ENCODE measurements at places on chromosomes 5 and 9. TPM values are rescaled to one million over a fixed set of nuclear protein-coding genes. Genes with fewer than 3 reads are reported as not detected.

GRCh38 chr5:135193213-135194125 lies 159.4 kb upstream of the PITX1 start:
- no peak overlapping the region for H3K4me3 ChIP-seq
- no peak for DNase-seq
- H3K27me3 ChIP-seq, result peaks cover 65% of the 10 kb centered on the region
- no peak overlapping the region for H3K27ac ChIP-seq

- H3K4me1 ChIP-seq, result peaks cover 16% of the 10 kb centered on the region
- H3K27ac ChIP-seq, result no peak overlapping the region
- peaks cover 1% of the 10 kb centered on the region for H3K36me3 ChIP-seq
- no peaks in the 10 kb centered on the region for H3K27me3 ChIP-seq
- H3K4me3 ChIP-seq, result no peak overlapping the region
- no peak for DNase-seq
These were observed 35.3 kb upstream of the TMED7 start for GRCh38 chr5:115661101-115661500.

DNA sequence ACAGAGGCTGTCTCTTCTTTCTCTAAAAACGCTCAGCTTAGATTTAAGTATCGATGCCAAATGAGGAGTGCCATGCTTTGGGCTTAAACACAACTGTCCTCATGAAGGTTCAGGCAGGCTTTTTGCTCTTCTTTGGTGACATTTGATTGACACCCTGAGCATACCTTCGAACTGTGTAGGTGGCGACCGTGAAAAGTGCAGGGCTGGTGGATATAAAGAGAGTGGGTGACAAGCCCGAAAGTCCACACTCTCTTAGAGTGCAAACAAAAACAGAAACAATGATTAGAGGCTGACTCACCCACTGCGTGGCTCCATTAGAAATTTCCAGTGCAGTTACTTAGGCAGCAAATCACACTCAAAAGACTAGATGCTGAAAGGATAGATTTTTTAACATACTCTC lies 141.7 kb downstream of the SYK start:
- DNase-seq, result no peak
- peaks cover 6% of the 10 kb centered on the region for H3K4me1 ChIP-seq
- H3K27ac ChIP-seq, result no peak overlapping the region
- no peaks in the 10 kb centered on the region for H3K36me3 ChIP-seq

DNA sequence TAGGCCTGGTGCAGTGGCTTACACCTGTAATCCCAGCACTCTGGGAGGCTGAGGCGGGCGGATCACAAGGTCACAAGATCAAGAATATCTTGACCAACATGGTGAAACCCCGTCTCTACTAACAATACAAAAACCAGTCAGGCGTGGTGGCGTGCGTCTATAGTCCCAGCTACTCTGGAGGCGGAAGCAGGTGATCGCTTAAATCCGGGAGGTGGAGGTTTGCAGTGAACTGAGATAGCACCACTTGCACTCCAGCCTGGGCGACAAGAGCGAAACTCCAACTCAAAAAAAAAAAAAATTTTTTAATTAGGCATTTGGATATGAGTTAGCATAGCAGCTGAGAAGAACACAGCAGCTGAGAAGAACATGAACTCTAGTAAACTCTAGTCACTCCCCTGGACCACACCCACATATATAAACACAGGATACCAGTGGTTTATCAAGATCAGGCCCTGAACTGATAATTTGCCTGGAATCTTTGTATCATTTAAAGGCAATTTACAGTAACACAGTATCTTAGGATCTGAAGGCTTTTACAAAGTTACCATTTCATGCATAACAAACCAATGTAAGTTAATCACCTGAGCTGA lies 4.6 kb upstream of the UGCG start:
- H3K36me3 ChIP-seq, result no peaks in the 10 kb centered on the region
- H3K27me3 ChIP-seq, result no peaks in the 10 kb centered on the region
- H3K27ac ChIP-seq, result no peak overlapping the region
- H3K4me3 ChIP-seq, result no peak overlapping the region
- peaks cover 6% of the 10 kb centered on the region for H3K4me1 ChIP-seq

GRCh38 chr9:90641086-90641485 lies 1.5 kb downstream of the DIRAS2 start:
- H3K27me3 ChIP-seq, result peaks cover 29% of the 10 kb centered on the region
- peaks cover 12% of the 10 kb centered on the region for H3K4me1 ChIP-seq
- no peak overlapping the region for H3K27ac ChIP-seq

GRCh38 chr5:109573766-109574165 lies 116.0 kb upstream of the MAN2A1 start:
- H3K4me1 ChIP-seq, result no peaks in the 10 kb centered on the region
- 0 out of 2 replicates have a peak, but pooled peaks cover 3% of the 10 kb centered on the region for H3K27me3 ChIP-seq
- no peak for DNase-seq
- no peak overlapping the region for H3K27ac ChIP-seq

GRCh38 chr5:158514319-158514985 lies 585.3 kb downstream of the EBF1 start:
- no peak for DNase-seq
- no peaks in the 10 kb centered on the region for H3K36me3 ChIP-seq
- peaks cover 5% of the 10 kb centered on the region for H3K4me1 ChIP-seq
- no peak overlapping the region for H3K4me3 ChIP-seq
- no peaks in the 10 kb centered on the region for H3K27me3 ChIP-seq

DNA sequence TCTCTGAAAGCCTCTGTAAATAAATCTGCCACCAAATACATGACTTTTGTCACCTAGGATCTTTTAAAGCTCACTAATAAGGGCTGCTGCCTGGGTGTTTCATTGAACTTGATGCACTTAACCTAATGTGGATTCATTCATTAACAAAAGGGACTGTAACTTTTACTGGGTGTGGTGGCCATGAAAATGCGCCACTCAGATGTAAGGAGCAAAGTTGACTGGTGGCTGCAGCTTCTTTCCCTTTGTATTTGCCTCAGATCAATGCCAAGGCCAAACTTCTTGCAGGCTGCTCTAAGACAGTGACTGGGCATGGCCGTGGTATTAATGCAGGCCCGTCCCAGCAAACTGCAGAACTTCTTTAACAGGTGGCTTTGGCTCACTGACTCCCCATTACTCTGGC lies 22.9 kb downstream of the FAM240B start:
- peaks cover 29% of the 10 kb centered on the region for H3K4me1 ChIP-seq
- H3K4me3 ChIP-seq, result no peak overlapping the region
- H3K36me3 ChIP-seq, result no peaks in the 10 kb centered on the region
- DNase-seq, result no peak
- no peak overlapping the region for H3K27ac ChIP-seq
- no peaks in the 10 kb centered on the region for H3K27me3 ChIP-seq

GRCh38 chr9:36827593-36827992 lies 206.5 kb downstream of the PAX5 start:
- H3K4me3 ChIP-seq, result no peak overlapping the region
- no peaks in the 10 kb centered on the region for H3K36me3 ChIP-seq
- no peak overlapping the region for H3K27ac ChIP-seq
- peaks cover 22% of the 10 kb centered on the region for H3K4me1 ChIP-seq
- no peaks in the 10 kb centered on the region for H3K27me3 ChIP-seq
- no peak for DNase-seq

DNA sequence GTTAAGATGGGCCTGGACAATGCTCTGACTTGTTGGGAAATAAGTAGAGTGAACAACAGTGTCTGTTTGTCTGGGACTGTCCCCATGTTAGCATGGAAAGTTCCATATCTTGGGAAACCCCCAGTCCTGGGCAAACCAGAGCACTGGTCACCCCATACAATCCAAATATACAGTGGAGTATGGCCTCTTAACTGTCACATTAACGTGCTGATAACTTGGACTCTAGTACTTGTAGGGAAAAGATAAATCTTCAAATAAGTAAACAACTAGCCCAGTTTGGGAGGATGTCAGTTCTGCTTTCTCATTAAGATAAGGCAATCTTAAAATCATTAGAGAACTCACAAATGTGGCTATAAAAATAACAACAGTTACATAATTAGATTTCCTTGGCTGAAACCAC lies 47.6 kb upstream of the JAK2 start:
- H3K4me1 ChIP-seq, result no peaks in the 10 kb centered on the region
- H3K4me3 ChIP-seq, result no peak overlapping the region
- H3K27ac ChIP-seq, result no peak overlapping the region
- H3K36me3 ChIP-seq, result no peaks in the 10 kb centered on the region
- no peak for DNase-seq
- no peaks in the 10 kb centered on the region for H3K27me3 ChIP-seq

GRCh38 chr5:55896663-55897062 lies 45.5 kb downstream of the IL31RA start:
- H3K4me1 ChIP-seq, result no peaks in the 10 kb centered on the region
- no peak for DNase-seq
- no peak overlapping the region for H3K27ac ChIP-seq
- H3K4me3 ChIP-seq, result no peak overlapping the region

- H3K27ac ChIP-seq, result no peak overlapping the region
- H3K4me1 ChIP-seq, result no peaks in the 10 kb centered on the region
- DNase-seq, result no peak
- H3K4me3 ChIP-seq, result no peak overlapping the region
These were observed 52.4 kb downstream of the HMGCR start for GRCh38 chr5:75389430-75389829.

GRCh38 chr5:93307557-93307956 lies 273.5 kb downstream of the NR2F1-AS1 start:
- H3K27ac ChIP-seq, result no peak overlapping the region
- H3K27me3 ChIP-seq, result no peaks in the 10 kb centered on the region
- H3K4me1 ChIP-seq, result peaks cover 21% of the 10 kb centered on the region
- no peaks in the 10 kb centered on the region for H3K36me3 ChIP-seq

DNA sequence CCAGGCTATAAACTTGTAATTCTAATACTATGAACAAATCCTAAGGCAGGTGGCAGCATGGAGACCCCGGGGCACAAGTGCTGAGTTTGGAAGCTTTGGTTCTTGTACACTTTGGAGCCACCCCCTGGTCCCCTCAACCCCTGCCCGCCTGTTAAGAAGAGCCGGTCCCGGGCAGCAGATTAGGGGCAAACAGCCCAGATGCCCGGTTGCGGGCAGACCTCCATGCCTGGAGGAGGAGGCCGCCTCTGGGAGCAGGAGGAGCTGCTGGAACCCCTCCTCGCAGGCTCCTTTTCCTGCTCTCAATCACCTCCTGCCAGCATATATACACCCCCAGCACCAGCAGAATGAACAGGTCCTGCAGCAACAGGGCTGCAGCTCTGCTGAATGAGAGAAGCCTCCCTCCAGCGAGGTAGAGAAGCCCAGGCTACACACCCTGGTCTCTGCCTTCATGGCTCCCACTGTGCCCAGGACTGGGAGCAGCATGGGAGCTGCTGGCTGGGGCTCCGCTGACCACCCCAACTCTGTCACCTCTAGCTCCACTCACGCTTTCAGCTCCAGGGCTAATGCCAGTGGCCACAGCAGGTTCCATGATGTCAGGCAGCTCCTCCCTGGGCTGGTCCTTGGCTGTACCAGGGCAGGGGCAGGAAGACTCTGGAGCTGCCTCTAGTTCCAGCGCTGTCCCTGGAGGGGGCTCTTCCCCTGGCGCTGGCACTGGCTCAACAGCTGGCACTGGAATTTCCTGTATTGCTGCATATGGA lies 1713.5 kb upstream of the ACO1 start:
- H3K4me3 ChIP-seq, result no peak overlapping the region
- no peak for DNase-seq
- H3K27me3 ChIP-seq, result no peaks in the 10 kb centered on the region
- no peak overlapping the region for H3K27ac ChIP-seq
- no peaks in the 10 kb centered on the region for H3K4me1 ChIP-seq

GRCh38 chr5:40481241-40481640 lies 198.5 kb upstream of the PTGER4 start:
- no peaks in the 10 kb centered on the region for H3K27me3 ChIP-seq
- no peak overlapping the region for H3K27ac ChIP-seq
- DNase-seq, result no peak

DNA sequence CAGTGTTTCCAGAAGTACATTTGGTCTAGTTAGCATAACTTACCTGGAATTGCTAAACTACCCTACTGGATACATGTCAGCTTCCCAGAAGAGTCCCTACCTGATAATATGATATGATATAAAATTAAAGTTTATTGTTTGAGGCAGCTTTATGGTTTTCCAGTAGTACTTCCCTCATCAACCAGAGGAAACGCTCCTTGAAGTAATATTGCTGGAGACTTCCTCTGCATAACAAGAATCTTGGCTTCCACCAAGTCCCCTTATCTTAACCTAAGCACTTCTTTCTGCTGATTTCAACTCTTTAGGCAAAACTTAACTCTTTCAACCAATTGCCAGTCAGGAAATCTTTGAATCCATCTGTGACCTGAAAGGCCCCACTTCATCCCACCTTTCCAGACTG lies 214.3 kb upstream of the PTGER4 start:
- no peaks in the 10 kb centered on the region for H3K36me3 ChIP-seq
- no peaks in the 10 kb centered on the region for H3K4me1 ChIP-seq
- H3K4me3 ChIP-seq, result no peak overlapping the region
- DNase-seq, result no peak
- no peak overlapping the region for H3K27ac ChIP-seq
- peaks cover 3% of the 10 kb centered on the region for H3K27me3 ChIP-seq

DNA sequence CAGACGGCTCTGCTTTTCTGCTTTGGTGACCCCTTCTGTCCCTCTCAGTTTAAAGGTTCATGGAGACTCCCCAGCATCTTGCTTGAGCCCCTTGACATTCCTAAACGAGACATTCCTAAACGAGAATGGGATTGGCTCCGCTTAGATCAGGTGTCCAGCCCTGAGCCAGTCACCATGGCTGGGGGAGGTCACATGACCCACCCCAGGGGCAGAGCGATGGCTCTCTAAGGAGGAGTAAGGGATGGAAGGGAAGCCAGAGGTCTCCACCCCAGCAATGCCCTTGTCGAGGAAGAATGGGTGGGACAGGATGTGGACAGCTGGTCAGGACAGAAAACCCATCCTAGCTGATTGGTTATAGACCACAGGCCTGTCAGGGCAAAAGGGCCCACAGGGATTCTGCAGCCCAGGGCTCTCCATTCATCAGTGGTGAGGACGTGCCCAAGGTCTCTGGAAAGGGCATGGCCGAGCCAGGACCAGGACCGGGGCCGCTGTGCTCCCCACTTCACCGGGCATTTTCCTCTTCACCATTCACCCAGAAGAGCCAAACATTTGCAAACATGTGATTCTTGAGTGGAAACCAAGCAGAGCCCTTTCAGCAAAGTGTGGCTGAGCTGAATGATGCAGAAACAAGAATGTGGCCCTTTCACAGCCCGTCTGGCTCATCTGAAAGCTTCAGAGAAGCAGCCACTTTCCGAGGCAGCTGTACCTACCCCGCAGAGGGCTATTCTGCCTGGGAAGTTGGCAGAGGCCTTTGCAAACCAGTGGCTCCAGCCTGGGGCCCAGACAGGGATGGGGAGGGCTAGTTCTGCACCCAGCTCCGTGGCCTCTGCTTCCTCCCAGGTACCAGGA lies 19.8 kb upstream of the AIF1L start:
- no peak overlapping the region for H3K27ac ChIP-seq
- no peak overlapping the region for H3K4me3 ChIP-seq
- H3K36me3 ChIP-seq, result peaks cover 4% of the 10 kb centered on the region
- no peaks in the 10 kb centered on the region for H3K27me3 ChIP-seq
- H3K4me1 ChIP-seq, result no peaks in the 10 kb centered on the region

COL15A1 gene
- total RNA-seq, result 0.44 TPM

ROPN1L gene
- total RNA-seq, result not detected

GNA14 gene
- 21.0 TPM for total RNA-seq

TUT7 gene
- total RNA-seq, result 24.5 TPM

FAM13B gene
- total RNA-seq, result 15.2 TPM

FIBCD1 gene
- total RNA-seq, result 8.8 TPM

PCDHGA3 gene
- 0.92 TPM for total RNA-seq

BTNL8 gene
- total RNA-seq, result 0.96 TPM
